ENCODE measurements at places on chromosomes 3 and 15.

DNA sequence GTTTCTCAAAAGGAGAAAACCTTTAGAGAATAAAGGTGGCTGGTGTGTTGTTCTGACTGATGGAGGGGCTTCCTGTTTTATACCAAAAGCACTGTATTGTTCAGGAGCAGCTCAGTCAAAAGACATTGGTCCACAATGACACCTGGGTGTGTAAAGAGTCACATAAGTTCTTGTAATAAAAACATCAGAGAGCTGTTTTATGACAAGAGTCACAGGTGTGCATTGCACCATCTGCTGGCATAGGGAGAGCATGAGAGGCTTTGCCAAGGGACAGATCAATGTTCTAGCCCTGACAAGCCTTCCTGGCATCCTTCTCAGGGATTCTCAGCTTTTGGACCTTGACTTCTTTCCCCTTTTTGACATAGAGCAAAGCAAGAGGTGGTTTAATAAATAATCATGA is 20.4 kb downstream of the ARPP21 start:
- peak; percentile 10 for DNase-seq

DNA sequence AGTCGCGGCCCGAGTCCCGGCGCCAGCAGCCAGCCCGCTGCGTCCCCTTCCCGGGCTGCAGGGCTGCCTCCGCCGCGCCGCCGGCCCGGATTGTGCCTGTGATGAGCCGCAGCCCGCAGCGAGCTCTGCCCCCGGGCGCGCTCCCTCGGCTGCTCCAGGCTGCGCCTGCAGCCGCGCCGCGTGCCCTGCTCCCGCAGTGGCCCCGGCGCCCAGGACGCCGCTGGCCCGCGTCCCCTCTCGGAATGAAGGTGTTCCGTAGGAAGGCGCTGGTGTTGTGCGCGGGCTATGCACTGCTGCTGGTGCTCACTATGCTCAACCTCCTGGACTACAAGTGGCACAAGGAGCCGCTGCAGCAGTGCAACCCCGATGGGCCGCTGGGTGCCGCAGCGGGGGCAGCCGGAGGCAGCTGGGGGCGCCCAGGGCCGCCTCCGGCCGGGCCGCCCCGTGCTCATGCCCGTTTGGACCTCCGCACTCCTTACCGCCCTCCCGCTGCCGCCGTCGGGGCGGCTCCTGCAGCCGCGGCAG is 1.2 kb downstream of the CHST2 start:
- peak; percentile 84 for DNase-seq

DNA sequence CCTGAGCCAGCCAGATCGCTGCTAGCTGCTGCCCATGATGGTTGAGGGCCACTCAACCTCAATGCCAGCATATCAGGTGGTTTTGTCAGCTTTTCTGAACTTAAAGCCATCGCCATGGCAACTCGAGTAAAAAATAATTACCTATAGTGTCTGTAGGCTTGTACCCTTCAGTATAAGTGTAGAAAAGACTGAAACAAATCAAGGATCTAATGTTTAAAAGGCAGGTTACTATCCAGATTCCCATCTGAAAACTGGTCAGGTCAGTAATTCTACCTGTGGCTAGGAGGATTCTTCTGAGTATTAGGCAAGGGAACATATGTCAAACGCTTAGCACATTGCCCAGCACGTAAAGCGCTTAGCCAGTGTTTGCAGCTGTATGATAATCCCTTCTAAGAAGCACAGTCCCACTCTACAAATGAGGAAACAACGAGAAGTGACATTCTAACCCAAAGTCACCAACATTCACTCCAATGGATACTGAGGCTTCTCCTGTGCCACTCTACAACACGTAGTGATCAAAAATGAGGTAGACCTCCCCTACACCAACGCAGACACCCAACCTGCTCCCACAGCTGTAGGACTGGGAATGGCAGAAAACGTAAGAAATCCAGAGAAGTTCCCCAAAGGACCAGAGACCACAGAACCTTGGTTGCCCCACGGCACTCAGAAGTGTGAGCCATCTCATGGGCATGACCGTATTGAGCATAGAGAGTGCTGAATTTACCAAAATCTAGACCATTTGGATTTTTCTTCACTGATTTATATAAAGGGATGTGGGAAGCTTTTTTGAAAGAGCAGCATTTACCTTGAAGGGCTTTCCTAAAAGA is 55.3 kb downstream of the SLTM start:
- DNase-seq = no peak

- no peak for DNase-seq
These were observed 108.3 kb upstream of the UBE2E1 start for GRCh38 chr3:23697416-23697815.

DNA sequence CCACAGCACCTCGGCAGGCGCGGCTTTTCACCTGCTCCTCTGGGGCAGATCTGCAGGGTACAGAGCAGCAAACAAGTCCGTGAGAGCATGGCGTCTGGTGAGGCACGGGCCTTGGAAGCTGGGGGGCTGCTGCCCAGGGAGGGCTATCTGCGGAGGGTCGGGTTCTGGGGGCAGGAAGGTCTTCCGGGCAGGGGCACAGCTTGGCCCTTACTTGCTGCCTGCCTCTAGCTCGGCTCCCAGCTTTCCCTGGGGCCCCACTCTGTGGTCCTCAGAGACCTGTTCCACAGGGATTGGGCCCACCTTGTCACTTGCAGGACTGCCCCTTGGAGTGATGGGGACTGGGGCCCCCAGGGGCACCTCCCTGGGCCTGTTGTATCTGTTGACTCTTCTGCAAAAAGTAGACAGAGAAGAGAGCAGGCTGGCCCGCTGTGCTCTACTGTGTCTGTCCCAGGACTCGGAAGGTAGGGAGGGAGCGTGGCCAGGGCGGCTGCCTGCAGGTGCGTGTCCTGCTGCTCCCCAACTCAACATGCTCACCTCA is 84.1 kb downstream of the TBC1D2B start:
- no peak for DNase-seq

DNA sequence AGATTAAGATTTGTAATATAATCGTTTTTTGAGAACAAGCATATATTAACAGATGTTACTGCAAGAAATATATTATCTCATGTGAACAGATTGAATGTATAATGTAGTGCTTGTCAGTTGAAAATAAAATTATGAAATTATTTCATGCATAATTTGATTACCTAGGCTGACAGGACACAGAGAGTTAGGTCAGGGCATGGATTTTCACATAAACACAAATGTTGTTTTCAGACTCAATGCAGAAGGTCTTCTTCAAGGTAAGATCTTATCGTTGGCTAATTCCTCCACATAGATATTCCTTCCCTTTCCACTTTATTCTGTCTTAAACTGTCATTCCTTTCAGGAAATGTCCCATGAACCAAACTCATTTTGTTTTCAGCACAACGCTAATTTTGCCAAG is 20.1 kb upstream of the TM4SF1 start:
- DNase-seq = no peak

DNA sequence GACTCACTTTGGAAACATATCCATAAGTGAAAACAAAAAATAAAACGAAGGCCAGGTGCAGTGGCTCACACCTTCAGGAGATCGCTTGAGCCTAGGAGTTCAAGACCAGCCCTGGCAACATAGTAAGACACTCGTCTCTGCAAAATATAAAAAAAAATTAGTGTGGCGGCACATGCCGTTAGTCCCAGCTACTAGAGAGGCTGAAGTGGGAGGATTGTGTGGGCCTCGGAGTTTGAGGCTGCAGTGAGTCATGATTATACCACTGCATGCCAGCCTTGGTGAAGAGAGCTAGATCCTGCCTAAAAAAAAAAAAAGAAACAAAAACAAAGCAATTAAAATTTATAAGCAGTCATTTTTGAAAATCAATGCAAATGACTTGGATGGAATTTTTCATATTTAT is 54.7 kb upstream of the NANOGP8 start:
- DNase-seq = no peak

DNA sequence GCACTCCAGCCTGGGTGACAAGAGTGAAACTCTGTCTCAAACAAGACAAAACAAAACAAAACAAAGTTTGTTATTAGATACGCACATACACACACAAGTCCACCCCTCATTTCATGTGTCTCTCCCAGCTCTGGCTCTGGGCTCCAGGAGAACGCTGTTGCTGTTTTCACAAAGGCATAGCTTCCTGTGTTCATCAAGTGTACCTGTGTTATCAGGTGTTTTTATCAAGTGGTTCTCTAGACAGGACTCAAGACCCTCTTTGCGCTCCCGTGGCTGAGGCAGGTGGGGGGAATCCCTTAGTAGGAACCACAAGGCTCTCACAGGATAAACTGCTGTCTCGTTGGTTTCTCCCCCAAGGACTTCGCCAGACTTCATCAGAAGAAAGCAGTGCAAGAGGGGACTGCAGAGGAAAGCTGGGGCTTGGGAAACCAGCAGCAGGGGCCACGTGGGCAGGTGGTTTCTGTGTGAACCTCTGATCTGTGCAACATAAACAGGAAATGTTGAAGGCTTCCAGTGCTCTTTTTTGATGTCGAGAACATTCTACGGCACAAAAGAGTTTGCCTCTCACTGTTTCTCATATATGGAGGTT is 6.9 kb upstream of the PPP1R2 start:
- peak; percentile 82 for DNase-seq

DNA sequence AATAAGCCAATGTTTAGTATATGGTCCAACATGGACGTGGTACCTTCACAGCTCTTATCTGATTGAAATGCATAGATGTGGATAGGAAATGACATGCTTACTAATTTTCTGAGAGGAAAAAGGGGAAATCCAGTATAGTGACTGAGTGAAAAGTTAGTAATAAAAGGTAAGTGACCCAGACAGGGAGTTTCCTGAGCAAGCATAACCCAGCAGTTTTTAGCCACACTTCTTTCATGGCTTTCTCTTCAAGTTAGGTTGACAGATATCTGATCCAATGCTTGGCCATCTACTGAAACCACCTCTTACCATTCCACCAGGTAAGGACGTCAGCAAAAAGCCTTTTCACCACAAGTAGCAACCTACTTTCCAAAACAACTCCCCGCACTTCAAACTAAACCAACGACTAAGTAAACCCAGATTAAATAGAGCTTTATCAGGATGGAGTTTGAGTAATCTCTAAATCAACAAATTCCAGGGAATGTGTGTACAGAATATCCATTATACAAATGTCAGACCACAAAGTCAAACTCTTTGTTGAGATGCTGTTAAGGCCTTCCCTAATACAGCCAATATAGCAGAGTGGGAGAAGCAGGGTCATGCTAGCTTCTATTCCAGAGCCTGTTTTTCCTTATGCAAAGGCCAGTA is 329.7 kb downstream of the RORA start:
- peak; percentile 81 for DNase-seq

DNA sequence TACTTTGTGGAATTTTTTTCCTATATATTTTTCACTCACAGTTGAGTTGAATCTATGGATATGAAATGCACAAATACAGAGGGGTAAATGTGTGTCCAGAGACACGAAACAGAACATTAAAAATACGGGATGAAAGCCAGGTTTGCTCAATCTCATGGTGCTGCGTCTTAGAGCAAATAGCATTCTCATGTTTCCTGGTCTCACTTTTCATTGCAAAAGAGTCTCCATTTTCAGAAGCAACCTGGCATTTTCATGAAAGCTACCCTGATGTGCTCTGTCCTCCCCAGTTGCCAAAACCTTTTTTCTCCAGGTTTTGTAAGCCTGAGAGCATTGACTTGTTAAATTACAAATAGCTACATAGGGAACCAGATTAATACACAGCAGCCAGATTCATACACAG is 49.5 kb upstream of the MBNL1 start:
- DNase-seq = no peak

DNA sequence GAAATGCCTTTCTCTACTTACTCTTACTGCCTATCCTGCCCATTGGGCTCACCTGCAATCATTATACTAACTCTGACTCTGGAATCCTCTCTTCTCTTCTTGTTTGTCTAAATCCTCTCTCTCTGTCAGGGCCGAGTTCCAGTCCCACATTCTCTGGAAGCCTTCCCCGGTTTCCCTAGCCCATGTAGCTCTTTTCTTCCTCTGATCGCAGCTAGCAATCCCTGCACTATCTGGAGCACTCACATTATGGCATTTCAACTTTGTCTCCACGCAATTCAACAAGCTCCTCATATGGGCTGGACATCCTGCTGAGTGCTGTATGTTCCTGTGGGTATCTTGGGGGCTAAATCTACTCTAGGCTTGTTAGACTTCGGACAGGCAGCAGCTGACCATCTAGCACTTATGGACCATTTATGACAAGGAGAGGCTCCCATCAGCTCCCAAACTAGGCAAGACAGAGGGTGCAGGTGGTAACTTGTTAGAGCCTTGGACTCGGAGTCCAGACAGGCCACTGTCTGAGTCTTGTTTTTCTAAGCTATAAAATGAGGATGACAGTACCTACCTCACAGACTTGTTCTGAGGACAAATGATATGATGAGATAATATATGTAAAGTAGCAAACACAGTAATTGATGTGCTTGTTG is 58.3 kb downstream of the EPHB3 start:
- no peak for DNase-seq

GRCh38 chr3:47404955-47405790 is 24.4 kb downstream of the PTPN23 start:
- DNase-seq = no peak

- no peak for DNase-seq
These were observed 835 bp downstream of the SEMA5B start for GRCh38 chr3:123026565-123027291.

GRCh38 chr3:186261638-186262037 is 100.4 kb downstream of the DGKG start:
- DNase-seq = peak; percentile 35

- no peak for DNase-seq
These were observed 40.6 kb downstream of the MYO5C start for GRCh38 chr15:52255008-52255407.

GRCh38 chr15:91947683-91948608 is 94.4 kb downstream of the SLCO3A1 start:
- DNase-seq = no peak

DNA sequence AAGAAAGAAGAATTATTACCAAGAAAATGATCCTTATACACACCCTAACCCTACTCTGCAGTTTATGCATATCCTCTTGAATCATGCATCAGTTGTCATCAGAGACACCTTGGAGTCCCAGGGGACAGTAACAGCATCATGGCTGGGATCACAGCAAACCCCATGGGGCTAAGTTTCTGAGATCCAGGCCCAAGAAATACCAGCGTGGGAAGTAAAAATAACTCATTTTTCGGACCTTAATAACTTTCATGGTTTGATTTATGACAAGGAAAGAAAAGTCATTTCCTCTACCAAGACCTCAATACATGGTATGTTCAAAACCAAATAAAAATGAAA is 38.8 kb upstream of the B3GNT5 start:
- no peak for DNase-seq

GRCh38 chr3:17040322-17040989 is 155.7 kb downstream of the PLCL2 start:
- no peak for DNase-seq

All from GM12865 (cell line).